Hepatocyte (in vitro differentiated cells): ENCODE measurements at places on chromosomes 1 and 21.

DNA sequence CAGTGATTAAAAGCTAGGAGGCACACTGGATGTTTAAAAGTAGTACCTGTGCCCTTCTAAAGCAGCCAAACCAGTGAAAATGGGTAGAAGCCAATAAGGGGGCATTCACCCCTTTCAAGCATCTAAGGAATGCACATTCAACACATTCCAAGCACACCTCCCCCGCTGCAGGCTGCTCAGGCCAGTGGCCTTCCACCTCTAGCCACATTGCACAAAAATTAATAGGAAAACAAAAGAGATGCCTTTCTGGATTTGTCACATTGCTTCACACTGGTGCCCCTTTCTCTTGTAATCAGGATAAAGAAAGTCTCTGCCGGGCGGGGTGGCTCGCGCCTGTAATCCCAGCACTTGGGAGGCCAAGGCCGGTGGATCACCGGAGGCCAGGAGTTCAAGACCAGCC is 834.0 kb downstream of the USP25 start:
- DNase-seq: no peak

DNA sequence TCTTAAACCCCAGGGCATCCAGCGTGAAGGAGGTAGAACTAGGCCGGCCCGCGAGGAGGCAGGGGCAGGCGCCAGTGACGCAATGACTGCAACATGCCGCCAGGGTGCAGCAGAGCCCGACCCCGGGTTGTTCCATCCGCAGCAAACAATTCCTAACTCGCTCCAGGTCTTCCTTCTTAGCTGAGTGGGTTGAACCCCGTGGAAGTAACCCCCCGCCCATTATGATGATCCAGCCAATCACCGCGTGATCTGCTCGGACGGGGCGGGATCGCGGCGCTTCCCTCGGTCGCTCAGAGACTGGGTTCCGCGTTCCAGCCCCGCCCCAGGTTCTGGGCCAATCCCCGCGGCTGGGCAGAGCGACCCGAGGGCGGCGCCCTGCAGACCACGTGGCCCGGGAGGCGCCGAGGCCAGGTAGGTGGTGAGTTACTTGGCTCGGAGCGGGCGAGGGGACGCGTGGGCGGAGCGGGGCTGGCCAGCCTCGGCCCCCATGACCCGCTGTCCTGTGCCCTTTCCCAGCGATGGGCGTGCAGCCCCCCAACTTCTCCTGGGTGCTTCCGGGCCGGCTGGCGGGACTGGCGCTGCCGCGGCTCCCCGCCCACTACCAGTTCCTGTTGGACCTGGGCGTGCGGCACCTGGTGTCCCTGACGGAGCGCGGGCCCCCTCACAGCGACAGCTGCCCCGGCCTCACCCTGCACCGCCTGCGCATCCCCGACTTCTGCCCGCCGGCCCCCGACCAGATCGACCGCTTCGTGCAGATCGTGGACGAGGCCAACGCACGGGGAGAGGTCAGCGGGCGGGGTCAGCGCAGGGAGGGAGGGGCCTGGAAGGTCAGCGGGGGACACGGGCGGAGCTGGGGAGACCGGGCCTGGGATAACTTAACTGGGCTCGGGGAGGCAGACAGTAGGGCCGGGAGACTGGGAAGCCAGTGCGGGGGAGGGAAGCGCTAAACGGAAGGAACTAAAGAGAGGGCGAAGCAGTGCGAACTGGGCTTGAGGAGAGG is at the start of gene DUSP23:
Gene DUSP23 (plus strand): TSS at position 380 of the 1,000 bp plus-strand sequence. CDS start 139 bp downstream, at position 519.
- DNase-seq: peak; percentile 97

GRCh38 chr1:117003223-117003875 is 1.8 kb downstream of the CD101 start:
- DNase-seq: no peak

DNA sequence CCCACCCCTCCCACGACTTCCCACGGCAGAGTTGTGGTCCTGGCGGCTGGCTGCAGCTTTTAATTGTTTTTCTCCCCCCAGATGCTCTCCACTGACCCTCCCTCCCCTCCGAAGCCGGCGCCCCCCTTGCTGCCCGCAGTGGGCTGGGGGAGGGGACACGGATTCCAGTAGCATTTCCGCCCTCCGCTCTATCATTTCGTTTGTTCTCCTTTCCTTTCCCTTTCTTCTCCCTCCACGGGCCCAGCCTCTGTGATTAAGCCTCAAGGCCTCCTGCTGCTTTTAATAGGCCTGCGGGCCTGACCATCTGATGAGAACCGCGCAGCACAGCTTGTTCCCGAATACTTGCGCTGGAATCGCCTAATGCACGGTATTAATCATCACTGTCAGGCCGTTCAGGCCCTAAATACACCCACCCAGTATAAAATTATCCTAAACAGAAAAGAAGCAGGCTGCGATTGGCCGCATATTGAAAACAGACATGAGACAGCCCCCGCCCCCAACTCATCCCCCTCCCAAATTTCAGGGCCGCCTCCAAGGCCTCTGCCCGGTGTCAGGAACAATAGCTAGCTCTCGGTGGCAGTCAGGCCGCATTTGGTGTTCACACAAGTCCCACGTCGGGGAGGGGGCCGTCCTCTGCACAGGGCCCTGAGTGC is 102.0 kb upstream of the ARHGEF16 start:
- peak; percentile 77 for DNase-seq

GRCh38 chr1:204751480-204751879 is 65.9 kb upstream of the LRRN2 start:
- DNase-seq: no peak

DNA sequence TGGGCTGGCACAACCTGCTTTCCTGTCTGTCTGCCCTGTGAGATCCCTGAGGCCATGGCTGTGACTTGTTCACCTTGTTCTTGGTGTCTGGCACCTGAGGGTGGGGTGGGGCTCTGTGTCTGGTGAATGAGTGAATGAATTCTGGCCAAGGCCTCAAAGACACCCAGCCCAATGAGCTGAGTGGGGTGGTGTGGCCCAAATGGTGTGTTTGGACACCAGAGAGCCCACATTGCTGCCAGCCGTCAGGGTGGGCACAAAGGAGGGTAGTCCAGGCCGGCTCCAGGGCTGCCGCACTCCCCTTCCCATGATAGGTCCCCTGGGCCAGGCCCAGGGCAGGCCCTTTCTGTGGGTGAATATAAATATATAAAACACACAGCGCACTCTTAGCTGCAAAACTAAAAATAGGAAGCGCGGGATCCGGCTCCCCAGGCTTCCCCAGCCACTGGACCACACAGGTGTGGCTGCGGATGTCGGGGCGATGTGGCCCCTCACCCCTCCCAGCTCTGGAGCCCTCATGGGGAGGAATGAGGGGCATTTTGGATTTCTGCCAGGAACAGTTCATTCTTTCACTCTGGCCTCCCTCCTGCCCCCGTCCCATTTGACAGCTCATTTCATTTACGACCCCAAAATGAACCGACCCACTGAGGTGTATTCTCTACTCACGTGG is 33.3 kb downstream of the RUNX3 start:
- no peak for DNase-seq

DNA sequence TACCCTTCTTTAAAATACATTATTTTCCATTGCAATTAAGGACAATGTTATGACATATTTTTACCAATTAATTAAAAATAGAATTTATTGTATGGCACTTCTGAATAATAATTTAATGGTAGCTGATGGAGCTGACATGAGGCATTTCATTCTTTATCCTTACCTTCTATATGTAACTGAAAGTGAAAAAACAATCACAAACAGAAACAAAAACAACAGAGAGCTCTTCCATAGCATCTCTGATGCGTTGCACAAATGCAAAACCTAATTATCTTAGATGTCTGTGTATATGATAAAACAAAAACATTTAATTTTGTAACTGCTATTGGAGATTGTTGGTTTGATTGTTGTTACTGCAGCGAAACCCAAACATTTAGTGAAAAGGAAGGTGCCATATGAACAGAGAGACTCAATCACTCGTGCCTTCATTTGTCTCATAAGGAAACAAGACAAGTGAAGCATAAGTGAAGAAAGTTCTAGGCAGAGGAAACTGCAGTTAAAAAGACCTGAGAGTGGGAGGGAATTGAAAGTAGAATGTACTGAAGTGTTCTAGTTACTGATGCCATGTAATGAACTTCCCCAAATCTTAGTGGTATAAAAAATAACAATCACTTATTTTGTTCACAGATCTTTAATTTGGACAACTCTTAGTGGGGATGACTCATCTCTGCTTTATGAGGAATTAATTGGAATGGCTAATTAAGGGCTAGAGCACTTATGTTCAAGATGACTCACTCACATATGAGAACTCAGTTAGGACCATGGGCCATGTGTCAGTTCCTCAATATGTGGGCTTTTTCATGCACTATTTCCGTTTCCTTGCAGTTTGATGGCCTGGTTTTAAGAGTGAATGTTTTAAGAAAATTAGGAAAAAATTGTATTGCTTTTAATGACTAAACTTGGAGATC is 245.0 kb upstream of the OLFM3 start:
- DNase-seq: no peak

DNA sequence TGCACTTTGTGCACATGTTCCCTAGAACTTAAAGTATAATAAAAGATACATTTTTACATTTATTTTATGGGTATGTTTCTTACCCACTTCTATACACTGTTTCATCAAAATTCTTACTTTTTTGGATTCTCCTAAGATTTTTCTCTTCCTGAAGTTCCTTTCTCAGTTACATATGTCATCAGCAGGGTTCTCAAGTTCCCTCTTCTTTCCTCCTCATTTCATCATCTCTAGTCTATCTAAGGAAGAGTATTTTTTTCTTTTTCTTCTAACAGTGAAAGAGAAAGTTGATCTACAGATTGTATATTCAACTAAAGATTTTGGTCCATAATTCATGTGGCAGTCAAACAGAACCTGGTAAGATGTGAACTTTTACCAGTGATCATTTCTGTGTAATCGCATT is 41.2 kb upstream of the CYYR1 start:
- DNase-seq: no peak

GRCh38 chr1:233718057-233718456 is 104.2 kb downstream of the KCNK1 start:
- no peak for DNase-seq

- DNase-seq: peak; percentile 92
Observed at GRCh38 chr1:156889802-156890580, 3.5 kb upstream of the PEAR1 start.

GRCh38 chr1:68049941-68050878 is at the start of gene DIRAS3:
DIRAS3 (minus strand) TSS chr1:68050627; CDS start chr1:68047297, 3,330 bp downstream.
- peak; percentile 49 for DNase-seq

DNA sequence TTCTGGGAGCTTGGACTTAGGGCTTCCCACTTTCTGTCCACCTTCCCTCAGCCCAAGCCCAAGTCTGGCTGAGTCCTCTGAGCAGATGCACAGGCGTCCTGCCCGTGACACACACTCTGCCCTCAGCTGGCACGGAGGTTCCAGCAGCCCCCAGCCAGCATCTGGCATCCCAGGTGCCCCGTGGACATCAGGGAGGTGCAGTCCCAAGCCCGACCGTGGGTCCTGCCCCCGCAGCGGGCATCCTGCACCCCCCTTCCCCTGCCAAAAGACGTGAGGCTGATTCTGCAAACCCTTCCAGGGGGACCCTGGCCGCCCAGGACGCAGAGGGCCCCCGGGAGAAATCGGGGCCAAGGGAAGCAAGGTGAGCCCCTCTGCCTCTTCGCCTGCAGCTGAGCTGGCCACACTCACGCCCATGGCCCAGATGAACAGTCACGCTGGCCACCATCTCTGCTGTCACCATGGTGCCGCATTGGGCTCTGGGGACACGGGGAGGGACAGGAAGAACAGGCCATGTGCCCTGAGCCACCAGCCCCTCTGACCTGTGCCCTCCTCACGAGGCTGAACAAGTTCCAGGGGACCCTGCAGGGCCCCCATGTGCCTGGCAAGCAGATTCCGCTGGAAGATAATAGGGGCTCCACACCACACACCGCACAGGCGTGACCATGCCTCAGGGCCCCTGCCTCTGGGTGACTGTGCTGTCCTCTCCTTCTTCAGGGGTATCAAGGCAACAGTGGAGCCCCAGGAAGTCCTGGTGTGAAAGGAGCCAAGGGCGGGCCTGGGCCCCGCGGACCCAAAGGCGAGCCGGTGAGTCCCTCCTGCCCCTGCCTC is 20.6 kb downstream of the COL6A2 start:
- no peak for DNase-seq

- no peak for DNase-seq
Observed at GRCh38 chr1:2447276-2448097, 28.6 kb upstream of the PLCH2 start.

DNA sequence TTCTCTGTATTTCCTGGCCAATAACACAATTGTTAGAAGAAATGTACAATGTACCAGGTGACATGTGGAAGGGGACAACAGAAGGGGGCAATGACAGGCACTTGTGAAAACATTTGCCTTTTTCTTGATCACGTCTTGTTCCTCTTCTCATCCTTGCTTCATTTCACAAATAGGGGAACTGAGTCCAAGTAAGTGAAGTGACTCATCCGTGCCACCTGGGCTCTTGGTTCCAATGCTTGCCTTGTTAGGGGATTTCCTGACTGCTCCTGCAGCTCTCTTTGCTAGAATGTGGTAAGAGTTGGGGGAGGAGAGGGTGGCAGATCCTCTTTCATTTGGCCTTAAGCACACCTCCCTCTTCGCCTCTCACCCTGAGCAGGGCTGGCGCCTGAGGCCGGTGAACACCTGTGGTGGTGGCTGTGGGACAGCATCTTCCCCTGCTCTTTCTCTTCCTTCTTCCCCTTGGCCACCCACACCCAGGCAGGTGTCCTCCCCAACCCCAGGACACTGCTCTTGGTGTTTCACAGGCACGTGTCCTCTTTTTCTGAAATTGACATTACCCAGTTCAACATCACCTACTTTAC is 2.2 kb upstream of the RHEX start:
- DNase-seq: no peak

DNA sequence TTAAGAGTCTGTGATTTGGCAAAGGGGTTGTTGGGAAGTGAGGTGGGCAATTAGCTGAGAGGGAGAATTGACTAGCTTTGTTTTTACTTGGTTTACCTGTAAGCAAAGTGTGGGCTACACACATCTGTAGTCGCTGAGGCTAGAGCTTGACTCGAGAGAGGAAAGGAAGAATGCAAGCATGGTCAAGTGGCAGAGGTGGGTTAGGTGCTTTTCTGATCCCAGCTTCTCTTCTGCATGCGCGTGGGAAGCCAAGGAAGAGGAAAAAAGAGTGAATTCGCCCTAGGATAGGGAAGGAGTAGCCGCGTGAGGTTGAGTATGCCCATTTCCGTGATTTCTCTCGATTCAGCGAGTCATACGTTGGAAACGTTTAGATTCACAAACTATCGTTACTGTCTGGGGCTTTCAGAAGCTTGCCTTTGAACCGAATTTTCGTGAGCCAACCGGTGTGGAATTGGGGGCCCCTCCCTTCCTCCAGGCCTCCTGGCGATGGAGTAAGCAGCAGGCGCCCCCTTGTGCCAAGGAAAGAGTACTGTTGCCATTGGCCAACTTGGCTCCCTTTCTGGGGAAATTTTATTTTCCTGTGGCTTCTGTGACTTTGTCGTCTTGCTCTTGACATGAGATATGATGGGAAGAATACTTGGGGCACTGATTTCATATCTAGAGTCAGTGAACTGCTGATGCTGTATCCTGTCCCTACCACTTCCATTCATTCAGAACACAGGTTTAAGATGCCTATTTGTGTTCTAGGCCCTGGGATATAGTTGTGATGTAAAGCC is 1.3 kb downstream of the PIGV start:
- peak; percentile 91 for DNase-seq

- DNase-seq: no peak
Observed at GRCh38 chr1:158286487-158286886, 3.2 kb upstream of the CD1C start.
